ENCODE measurements at places on chromosomes 2 and 18.

- DNase-seq = no peak
These were observed 533.9 kb upstream of the NXPH2 start for GRCh38 chr2:139314059-139314458.

GRCh38 chr2:132615329-132616085, 54.5 kb downstream of the LYPD1 start:
- no peak for DNase-seq

GRCh38 chr2:205680903-205681302, 1.4 kb upstream of the NRP2 start:
- DNase-seq = no peak

DNA sequence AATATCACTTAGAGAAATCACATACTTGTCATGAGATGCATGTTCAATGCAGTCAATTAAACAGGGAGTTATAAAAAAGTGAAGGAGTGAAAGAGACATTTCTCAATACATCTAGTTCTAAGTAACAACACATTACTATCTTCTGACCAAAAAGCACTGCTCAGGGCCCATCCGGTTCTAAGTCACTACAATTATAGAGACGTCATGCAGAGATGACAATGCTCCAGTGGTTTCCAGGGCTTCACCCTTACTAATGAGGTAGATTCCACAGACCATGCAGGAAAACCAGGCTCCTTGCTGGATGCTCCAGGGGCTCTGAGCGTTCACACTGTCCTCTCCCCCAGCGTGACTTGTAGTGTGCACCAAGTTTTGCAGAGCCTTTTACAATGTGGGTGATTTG, 88.0 kb downstream of the FTCDNL1 start:
- DNase-seq = no peak

- DNase-seq = no peak
These were observed 64.1 kb upstream of the RAPGEF4 start for GRCh38 chr2:172671501-172671900.

DNA sequence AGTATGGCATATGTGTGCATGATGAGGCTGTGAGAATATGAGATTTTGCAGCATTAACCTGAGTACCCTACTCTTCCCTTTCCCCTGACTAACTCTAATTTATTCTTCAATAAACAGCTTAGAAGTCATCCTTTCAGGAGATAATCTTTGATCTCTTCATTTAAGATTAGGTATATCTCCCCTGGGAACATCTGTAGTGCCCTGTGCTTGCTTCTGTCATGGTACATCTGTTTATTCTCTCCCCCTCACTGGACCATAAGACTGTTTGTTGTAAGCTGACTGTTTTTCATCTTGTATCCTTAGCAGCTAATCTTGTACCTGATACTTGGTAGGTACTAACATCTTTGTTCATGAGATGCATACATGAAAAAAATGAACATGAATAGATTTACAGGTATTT, 83.1 kb downstream of the MBD5 start:
- no peak for DNase-seq

- DNase-seq = no peak
These were observed 16.5 kb upstream of the ACSL3 start for GRCh38 chr2:222844323-222844722.

DNA sequence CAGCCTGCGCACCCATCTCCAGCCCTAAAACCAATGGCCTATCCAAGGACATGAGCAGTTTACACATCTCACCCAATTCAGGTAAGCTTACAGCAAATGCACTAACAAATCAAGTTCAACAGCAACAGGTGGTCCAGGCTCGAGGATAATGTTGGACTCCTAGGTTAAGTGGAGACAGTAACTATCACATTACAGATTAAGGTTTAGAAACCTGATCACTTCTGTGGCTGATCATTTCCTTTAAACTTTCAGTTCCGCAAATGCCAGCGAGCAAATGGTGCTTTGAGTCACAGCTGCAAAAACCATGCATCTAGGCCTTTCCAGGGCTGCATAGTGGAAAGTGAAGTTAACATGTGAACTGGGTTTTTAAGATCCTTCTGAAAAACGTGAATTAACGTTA, 259.4 kb downstream of the GBX2 start:
- DNase-seq = no peak

- DNase-seq = no peak
These were observed 21.9 kb upstream of the EMILIN2 start for GRCh38 chr18:2824865-2825264.

DNA sequence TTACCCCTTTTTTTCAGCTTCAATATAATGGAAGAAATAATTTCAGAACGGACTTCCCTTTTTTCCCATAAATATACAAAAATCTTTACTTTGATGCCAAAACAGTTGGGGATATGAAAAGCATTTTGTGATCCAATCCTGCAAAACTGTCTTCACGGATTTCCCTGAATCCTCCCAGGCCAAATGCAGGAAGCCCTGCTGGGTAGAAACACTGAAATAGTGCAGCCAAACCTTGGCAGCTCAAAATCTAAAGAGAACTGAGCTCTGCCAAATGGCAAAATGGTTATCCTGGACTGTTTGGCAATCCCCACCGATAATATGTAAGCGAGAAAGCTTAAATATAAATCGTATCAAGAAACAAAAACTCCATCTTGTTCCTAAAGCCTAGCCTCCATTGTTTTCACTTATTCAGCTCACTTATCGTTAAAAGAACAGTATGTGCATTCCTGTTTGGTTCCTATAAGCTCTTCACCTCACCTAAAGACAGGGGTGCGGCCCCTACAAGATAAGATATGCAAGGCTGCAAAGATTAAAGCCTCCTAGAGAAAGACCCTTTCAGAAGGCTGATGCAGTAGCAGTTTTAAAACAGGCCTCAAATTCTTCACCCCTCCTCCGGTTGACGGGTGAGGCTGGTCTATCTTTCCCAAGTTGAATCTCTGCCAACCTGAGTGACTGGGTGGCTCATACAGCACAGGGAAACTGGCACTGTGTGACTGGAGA, 48.6 kb downstream of the LAMA1 start:
- DNase-seq = no peak

- DNase-seq = no peak
These were observed 445 bp downstream of the MEX3C start for GRCh38 chr18:51196811-51197660.

- DNase-seq = no peak
These were observed 3.0 kb upstream of the GFPT1 start for GRCh38 chr2:69390001-69390400.

GRCh38 chr2:166516712-166517303, 22.8 kb upstream of the SCN7A start:
- DNase-seq = no peak

- DNase-seq = no peak
These were observed 73.1 kb upstream of the IL1R1 start for GRCh38 chr2:102069311-102069974.

- DNase-seq = no peak
These were observed 323.2 kb downstream of the PLCL1 start for GRCh38 chr2:198127627-198128026.

- DNase-seq = no peak
These were observed 943.9 kb downstream of the EPHA4 start for GRCh38 chr2:220628252-220628651.

- no peak for DNase-seq
These were observed 23.3 kb downstream of the LBH start for GRCh38 chr2:30254685-30255001.

DNA sequence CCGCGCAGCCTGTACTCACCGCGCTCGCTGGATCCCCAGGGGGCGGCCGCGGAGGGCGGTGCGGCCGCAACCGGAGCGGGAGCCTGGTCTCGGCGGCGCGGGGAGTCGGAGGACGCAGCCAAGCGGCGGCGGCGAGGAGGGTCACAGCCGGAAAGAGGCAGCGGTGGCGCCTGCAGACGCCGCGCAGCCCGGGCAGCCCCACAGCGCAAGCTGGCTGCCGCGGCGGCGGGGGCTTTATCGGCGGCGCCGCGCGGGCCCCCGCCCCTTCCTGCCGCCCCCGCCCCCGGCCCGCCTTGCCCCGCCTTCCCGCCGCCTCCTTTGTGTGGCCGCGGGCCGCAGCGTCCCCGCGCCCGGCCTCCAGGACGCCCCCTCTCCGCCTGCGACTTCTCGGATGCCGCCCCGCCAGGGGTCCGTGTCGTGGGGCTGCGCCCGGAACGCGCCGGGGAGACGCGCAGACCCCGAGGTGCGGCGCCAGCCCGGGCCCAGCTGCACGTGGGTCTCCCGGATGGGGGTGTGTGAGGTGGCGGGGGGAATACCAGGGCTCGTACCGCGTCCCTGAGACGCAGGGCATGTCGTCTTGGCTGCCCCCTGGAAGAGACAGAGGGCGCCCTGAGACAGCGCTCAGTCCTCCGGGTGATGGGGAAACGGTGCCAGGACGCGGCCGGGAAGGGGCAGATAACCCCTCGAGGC, at the start of gene SERPINE2:
Gene SERPINE2, minus strand, starts transcription at position 207 of the 690 bp plus-strand sequence. CDS start 37,386 bp downstream, outside the sequence.
- no peak for DNase-seq

- no peak for DNase-seq
These were observed 137.7 kb upstream of the HAAO start for GRCh38 chr2:42930025-42930581.

GRCh38 chr2:113720167-113720566, 36.3 kb downstream of the SLC35F5 start:
- no peak for DNase-seq

GRCh38 chr2:231183851-231184250, 14.6 kb upstream of the ARMC9 start:
- no peak for DNase-seq

DNA sequence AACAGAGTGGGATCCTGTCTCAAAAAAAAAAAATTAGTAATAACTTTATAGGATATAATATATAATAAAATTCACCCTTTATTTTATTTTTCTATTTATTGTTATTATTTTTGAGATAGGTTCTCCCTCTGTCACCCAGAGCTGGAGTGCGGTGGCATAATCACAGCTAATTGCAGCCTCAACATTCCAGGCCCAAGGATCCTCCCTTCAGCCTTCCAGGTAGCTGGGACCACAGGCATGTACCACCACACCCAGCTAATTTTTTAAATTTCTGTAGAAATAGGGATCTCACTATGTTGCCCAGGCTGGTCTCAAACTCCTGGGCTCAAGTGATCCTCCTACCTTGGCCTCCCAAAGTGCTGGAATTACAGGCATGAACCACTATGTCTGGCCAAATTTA, 958 bp downstream of the C2orf92 start:
- DNase-seq = no peak

GRCh38 chr18:13620818-13621445, 105.4 kb downstream of the FAM210A start:
- DNase-seq = no peak

- no peak for DNase-seq
These were observed 669 bp downstream of the LNPK start for GRCh38 chr2:176001281-176001915.

All from vagina (tissue), 2 donors.